Stimulated activated CD4-positive, alpha-beta T cell treated with anti-CD3 and anti-CD28 coated beads, Interleukin-1b, Interleukin-23, amount 100 ng/mL, for 4 hours (primary cell): ENCODE measurements at places on chromosomes 5 and 9.

DNA sequence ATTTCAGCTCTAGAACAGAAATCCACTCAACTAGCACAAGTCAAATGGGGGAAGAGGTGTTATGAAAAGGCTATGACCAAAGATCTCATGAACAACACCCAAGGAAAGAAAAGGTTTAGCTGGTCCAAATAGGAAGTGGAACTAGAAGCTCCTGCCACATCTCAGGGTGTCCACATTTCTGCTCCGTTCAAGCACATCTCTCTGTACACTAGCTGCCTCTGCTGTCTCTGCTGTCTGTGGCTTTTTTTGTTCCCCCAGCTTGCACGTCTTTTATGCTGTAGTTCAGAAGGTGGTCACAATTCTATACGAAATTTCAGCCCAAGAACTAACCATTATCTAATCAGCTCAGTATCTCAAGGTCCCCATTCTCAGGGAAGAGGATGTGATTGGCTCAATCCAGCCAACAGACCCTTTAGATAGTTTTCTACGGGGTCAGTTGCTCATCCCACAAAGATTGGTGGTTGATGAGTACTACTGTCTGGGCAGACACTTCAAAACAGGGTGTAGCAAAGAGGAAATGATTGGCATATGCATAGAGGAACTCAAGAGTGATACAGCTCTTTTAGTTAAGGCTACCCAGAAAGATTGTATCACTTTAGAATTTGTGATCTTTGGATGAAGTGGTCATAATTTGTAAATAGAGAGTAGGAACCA lies 44.0 kb downstream of the FANCC start:
- DNase-seq: no peak

- DNase-seq: no peak
Observed at GRCh38 chr5:113660706-113661250, 147.3 kb downstream of the YTHDC2 start.

- DNase-seq: no peak
Observed at GRCh38 chr5:43065387-43065947, 25.3 kb upstream of the ANXA2R start.

- DNase-seq: no peak
Observed at GRCh38 chr5:79526928-79527327, 13.0 kb upstream of the HOMER1 start.

- no peak for DNase-seq
Observed at GRCh38 chr9:935348-935965, 41.0 kb upstream of the DMRT3 start.

DNA sequence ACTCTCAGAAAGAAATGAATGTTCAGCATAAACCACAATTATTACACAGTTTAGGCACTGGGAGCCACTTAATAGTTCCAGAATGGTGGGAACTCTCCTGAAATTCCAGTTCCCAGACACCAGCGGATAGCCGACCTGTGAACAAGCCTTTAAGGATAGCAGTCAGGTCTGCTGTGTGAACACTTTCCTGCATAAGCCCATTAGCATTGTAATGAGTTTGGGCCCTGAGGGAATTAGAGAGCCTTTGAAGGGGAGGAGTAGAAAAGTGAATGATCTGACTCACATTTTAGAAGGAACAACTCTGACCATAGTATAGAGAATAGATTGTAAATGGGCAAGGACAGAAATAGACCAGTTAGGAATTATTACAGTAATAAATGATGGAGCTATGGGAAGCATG lies 189.1 kb downstream of the ADGRV1 start:
- no peak for DNase-seq

- DNase-seq: no peak
Observed at GRCh38 chr5:5542654-5543053, 120.2 kb downstream of the ICE1 start.

DNA sequence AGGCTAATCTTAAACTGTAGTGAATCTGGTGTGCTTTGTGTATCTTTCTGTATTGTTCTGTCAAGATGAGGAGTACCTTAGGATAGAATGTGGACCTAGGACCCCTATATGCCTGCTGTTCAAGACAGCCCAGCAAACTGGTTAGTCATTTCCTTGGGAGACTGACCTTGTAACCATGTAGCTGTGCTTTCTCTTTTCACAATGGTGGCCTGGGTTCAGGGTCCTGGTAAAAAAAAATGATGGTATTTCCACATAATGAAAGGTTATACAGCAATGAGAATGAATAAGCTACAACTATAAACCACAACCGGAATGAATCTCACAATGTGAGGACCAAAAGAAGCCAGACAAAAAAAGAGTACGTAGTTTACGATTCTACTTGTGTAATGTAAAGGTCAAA lies 36.4 kb upstream of the F2RL1 start:
- DNase-seq: no peak

- DNase-seq: no peak
Observed at GRCh38 chr5:16588434-16589214, 28.2 kb downstream of the RETREG1 start.

- no peak for DNase-seq
Observed at GRCh38 chr5:44089424-44090144, 299.6 kb downstream of the FGF10 start.

DNA sequence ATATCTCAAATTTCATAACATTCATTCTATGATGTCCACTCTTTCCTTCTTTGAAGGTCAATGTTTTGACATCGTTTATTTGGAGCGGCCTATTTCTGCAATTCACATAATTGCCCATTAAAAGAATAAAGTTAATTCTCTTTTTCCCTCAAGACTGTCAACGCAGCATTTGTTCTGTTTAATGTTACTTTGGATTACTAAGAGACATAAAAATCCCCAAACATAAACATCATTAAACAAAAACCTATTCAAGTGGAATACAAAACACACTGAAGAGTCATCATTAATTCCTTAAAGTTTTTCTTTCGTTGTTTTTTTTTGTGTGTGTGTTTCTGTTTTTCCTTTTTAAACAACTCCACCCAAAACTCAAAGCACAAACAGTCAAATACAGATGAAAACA lies 151.1 kb downstream of the TRPM6 start:
- no peak for DNase-seq

- no peak for DNase-seq
Observed at GRCh38 chr5:120769312-120769872, 305.3 kb downstream of the PRR16 start.

DNA sequence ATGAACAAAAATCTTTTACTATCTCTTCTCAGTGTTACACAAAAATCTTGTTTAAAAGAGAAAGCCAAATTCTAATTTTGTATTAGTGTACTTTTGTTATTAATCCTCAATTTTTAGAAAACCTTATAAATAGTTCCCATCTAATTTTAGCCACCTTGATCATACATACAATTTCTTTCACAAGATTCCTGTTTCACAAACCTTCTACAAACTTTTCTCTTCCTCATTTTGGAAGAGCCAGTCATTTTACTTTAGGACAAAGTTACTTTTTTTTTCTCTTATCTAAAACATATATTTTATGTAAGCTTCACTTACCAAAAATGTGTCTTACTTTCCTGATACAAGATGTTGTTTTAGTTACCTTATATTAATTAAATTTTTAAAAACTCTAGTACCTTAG lies 161.3 kb downstream of the YIPF5 start:
- no peak for DNase-seq

GRCh38 chr9:38339087-38339486 lies 53.4 kb upstream of the ALDH1B1 start:
- DNase-seq: no peak

GRCh38 chr5:133247881-133248624 lies 196.2 kb downstream of the HSPA4 start:
- no peak for DNase-seq

DNA sequence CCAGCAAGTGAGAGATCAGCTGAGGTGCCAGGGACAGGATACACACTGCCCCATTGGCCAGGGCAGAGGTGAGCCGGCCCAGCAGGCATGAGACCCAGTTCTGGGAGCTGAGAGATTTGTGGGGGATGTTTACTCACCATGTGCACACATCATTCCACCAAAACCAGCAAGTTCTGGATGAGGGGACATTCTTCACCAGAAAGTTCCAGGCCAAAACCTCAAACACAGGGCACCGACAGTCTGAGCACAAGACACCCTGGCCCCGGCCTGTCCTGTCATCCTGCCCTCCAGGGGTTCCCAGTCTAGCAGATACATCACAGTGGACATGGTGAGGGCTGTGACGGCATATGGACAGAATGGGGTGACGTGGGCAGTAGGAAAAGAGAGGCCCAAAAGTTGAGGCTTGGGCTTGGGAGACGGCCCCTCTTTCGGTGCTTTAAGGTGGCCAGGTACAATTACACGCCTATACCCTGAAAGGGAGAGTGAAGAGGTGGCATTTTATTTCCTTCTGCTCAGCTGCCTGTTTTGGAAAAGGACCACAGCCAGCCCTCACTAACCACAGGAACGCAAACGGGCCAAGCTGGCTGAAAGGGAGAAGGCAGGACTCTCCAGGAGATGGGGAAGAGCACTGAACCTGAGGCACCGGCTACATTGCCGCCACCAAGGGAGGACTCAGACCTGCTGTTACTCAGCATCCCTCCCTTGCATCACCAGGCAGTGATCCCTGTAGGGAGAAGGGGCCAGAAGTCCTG lies 64.0 kb downstream of the SHB start:
- DNase-seq: no peak

- no peak for DNase-seq
Observed at GRCh38 chr5:176542596-176543427, 5.6 kb upstream of the RNF44 start.

GRCh38 chr5:61301341-61302199 lies 30.5 kb upstream of the ZSWIM6 start:
- DNase-seq: no peak

GRCh38 chr9:112038017-112038408 lies 137.1 kb downstream of the SUSD1 start:
- DNase-seq: no peak

DNA sequence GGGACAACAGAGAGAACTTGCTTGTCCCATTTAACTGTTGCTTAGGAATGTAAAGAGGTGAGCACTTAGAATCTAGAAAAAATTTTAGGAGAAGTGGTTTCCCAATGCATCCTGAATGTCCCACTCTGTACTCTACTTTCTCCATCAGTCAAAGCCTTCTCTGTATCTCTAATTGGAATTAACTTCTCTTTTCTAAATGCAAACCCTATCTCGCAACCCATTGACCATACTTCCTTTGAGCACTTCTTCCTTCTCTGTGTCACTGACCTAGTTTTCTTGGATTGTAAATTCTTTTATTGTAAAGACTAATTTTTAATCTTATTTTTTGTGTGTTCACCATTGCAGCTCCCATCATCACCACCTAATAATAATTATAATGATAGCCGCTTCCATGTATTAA lies 33.3 kb downstream of the ADRB2 start:
- no peak for DNase-seq

DNA sequence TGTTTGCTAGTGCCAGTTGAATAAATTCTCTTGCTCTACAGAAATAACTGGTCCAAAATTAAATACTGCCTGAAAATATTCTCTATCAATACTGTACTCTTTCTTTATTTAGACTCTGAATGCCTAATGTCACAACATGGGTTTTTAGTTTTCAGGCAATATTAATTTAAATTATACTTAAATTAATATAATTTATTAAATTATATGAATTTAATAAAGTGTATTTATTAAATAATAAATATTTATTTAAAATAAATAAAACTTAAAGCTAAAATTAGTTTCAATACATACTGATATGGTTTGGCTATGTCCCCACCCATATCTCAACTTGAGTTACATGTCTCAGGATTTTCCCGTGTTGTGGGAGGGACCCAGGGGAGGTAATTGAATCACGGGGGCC lies 146.0 kb downstream of the PRR16 start:
- no peak for DNase-seq

DNA sequence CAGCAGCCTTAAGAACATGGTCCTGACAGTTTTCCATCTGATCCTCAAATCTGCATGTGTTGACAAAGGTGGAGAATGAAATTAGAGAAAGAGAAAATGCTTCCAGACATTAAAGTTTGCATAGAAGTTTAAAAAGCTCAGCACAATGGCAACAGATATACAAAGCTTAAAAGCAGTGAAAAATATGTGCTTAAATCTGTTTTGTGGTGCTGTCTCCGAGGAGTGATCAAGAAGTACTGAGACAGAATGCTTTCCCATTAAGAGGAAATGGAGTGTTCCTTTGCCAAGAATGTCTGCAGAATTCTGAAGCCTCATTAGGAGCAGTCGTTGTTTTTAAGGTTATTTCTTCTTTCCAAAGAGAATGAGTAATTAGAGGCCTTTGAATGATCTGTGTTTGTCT lies 131.4 kb downstream of the MCTP1 start:
- no peak for DNase-seq

DNA sequence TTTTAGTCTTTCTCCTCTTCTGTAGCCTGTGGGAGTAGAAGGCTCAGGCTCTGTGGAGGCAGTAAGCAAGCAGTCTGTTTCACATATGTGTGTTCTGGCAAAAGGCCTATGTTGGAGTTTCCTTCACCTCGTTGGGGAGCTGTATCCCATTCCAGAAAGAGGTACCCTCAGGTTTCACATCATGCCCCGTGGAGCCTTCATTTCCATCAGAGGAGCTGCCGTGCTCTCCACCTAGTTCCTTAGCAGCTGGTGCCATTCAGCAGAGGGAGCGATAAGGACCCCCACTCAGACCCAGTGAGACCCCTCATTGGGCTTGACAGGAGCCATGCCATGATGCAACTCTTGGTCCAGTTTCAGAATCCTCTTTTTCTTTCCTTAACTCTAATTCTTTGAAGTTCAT lies 50.6 kb upstream of the ANGPTL2 start:
- DNase-seq: no peak

DNA sequence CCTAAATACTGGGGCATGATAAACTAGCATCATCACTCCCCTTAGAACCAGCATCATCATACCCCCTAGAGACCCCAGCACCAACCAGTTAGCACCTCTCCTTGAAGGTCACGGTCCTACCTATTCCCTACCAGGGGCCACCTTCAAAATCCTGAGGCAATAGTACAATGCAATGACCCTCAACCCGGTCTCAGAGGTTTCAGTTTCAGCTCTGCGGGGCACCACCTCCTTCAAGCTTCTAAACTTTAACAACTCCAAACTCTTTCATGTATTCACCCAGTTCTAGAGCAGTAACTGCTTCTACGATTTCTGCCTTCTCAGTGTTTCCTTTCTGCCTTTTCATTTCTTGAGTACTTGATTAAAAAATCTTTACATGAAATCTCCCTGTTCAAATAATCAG lies 130.1 kb upstream of the EPB41L4A start:
- no peak for DNase-seq

- no peak for DNase-seq
Observed at GRCh38 chr9:109311286-109311685, 9.6 kb downstream of the EPB41L4B start.

- no peak for DNase-seq
Observed at GRCh38 chr5:39216631-39217030, 2.7 kb downstream of the FYB1 start.

DNA sequence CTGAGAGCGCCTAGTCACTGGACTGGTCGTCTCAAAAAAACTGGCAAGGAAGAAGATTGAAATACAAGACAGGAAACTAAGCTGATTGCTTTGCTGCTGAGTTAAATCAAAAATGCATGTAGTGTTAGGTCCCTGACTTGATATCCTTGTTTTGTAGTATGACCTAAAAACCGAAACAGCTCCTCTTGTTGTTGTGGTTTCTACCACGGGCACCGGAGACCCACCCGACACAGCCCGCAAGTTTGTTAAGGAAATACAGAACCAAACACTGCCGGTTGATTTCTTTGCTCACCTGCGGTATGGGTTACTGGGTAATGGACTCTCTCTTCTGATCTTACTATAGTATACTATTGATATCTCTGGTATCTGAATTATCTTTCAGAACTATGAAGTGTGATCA lies 4.3 kb downstream of the MTRR start:
- no peak for DNase-seq
